ENCODE measurements at places on chromosomes 16 and 17. TPM values are rescaled to one million over a fixed set of nuclear protein-coding genes. Genes with fewer than 3 reads are reported as not detected.

DNA sequence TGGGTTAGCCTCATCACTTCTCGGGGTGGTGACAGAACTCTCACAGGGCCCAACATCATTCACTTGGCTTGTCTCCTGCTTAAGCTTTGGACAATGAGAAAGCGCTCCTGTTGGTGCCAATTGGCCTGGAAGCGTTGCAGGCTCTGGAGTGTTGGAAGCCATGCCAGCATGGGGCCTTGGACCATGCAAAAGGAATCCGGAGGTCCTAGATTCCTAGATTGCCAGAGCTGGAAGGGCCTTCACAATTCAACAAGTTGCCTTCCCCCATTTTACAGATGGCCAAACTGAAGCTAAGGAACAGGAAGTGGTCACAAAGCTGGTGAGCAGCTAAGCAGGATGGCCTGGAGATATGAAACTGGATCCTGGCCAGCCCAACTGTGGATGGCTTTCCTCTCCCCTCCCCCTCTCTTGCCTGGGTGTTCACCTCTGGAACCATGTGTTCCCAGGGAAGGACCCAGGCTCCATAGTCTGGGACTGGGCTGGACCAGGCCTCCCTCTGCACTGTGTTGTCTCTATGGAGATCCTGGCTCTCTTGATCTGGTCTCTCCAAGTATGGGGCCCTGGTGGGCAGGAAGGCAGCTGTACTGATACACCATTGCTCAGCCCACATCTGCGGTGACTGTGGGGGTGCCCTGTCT, 6.0 kb upstream of the IGFBP4 start:
- DNase-seq = peak; percentile 37
- H3K27me3 ChIP-seq = no peaks in the 10 kb centered on the region
- no peaks in the 10 kb centered on the region for H3K36me3 ChIP-seq
- H3K4me1 ChIP-seq = no peaks in the 10 kb centered on the region

DNA sequence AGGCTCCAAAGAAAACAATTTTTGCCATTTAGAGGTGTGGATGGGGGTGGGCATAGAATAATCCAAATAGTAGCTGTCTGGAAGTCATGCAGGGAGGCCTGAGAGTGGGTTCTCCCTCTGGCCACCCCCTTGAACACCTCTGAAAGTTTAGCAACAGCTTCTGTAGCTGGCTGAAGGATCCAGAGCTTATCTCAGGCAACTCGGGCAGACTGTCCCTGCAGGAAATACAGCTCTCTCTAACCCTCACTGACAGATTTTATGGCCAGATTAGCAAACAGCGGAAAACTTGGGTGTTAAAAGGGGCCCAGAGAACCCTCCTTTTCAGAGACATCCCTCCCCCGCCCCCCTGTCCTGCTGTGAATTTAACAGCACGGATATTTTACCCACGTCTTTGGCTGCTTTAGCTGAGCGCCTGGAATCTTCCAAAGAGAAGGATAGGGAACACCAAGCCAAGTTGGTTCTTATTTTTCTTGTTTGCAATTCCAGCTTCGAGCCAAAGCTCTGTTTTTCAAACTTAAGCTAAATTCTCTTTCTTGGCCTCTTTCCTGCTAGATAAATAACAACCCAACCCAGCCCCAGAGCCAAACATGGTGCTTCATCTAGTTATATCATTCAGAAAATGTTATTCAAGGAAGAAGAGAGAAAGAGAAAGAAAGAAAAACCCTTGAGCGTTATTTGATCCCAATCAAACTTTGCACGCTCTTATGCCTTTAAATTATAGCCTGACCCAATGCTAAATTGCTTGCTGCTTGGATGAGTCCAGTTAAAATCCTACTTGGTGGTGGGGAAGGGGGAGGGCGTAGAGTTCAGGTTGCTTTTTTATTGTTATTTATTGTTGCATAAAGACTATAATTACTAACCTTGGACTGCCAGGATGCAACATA, 2.3 kb upstream of the HOXB2 start:
- H3K4me3 ChIP-seq = no peak overlapping the region
- no peaks in the 10 kb centered on the region for H3K4me1 ChIP-seq
- no peaks in the 10 kb centered on the region for H3K27me3 ChIP-seq
- no peak for DNase-seq
- H3K27ac ChIP-seq = peak overlapping the region; percentile 36
- H3K36me3 ChIP-seq = no peaks in the 10 kb centered on the region

GRCh38 chr17:9183306-9183705, 162.0 kb downstream of the NTN1 start:
- H3K4me1 ChIP-seq = no peaks in the 10 kb centered on the region
- H3K27me3 ChIP-seq = no peaks in the 10 kb centered on the region
- no peak overlapping the region for H3K27ac ChIP-seq
- no peak overlapping the region for H3K4me3 ChIP-seq

- no peaks in the 10 kb centered on the region for H3K36me3 ChIP-seq
- DNase-seq = peak; percentile 79
- no peaks in the 10 kb centered on the region for H3K27me3 ChIP-seq
- H3K4me3 ChIP-seq = no peak overlapping the region
- H3K4me1 ChIP-seq = no peaks in the 10 kb centered on the region
These were observed 49.3 kb upstream of the WSB1 start for GRCh38 chr17:27244491-27245223.

GRCh38 chr16:54421220-54421619, 134.6 kb upstream of the IRX3 start:
- H3K36me3 ChIP-seq = no peaks in the 10 kb centered on the region
- no peak for DNase-seq
- no peaks in the 10 kb centered on the region for H3K4me1 ChIP-seq
- H3K27me3 ChIP-seq = no peaks in the 10 kb centered on the region
- no peak overlapping the region for H3K27ac ChIP-seq

- H3K27ac ChIP-seq = no peak overlapping the region
- no peak for DNase-seq
- no peaks in the 10 kb centered on the region for H3K27me3 ChIP-seq
- H3K4me3 ChIP-seq = no peak overlapping the region
- no peaks in the 10 kb centered on the region for H3K4me1 ChIP-seq
These were observed 84.5 kb downstream of the SEC14L1 start for GRCh38 chr17:77225265-77225664.

- H3K36me3 ChIP-seq = no peaks in the 10 kb centered on the region
- no peak overlapping the region for H3K27ac ChIP-seq
- no peak overlapping the region for H3K4me3 ChIP-seq
- no peaks in the 10 kb centered on the region for H3K4me1 ChIP-seq
- no peaks in the 10 kb centered on the region for H3K27me3 ChIP-seq
These were observed 111.9 kb downstream of the CCDC182 start for GRCh38 chr17:57633236-57633635.

GRCh38 chr17:54906683-54907082, 6.0 kb downstream of the TOM1L1 start:
- H3K27ac ChIP-seq = no peak overlapping the region
- H3K4me3 ChIP-seq = no peak overlapping the region
- no peaks in the 10 kb centered on the region for H3K27me3 ChIP-seq
- no peak for DNase-seq
- no peaks in the 10 kb centered on the region for H3K4me1 ChIP-seq
- peaks cover 4% of the 10 kb centered on the region for H3K36me3 ChIP-seq

GRCh38 chr17:55859301-55859795, 108.5 kb downstream of the PCTP start:
- DNase-seq = no peak
- no peak overlapping the region for H3K27ac ChIP-seq
- no peaks in the 10 kb centered on the region for H3K27me3 ChIP-seq
- H3K4me3 ChIP-seq = no peak overlapping the region
- no peaks in the 10 kb centered on the region for H3K4me1 ChIP-seq

DNA sequence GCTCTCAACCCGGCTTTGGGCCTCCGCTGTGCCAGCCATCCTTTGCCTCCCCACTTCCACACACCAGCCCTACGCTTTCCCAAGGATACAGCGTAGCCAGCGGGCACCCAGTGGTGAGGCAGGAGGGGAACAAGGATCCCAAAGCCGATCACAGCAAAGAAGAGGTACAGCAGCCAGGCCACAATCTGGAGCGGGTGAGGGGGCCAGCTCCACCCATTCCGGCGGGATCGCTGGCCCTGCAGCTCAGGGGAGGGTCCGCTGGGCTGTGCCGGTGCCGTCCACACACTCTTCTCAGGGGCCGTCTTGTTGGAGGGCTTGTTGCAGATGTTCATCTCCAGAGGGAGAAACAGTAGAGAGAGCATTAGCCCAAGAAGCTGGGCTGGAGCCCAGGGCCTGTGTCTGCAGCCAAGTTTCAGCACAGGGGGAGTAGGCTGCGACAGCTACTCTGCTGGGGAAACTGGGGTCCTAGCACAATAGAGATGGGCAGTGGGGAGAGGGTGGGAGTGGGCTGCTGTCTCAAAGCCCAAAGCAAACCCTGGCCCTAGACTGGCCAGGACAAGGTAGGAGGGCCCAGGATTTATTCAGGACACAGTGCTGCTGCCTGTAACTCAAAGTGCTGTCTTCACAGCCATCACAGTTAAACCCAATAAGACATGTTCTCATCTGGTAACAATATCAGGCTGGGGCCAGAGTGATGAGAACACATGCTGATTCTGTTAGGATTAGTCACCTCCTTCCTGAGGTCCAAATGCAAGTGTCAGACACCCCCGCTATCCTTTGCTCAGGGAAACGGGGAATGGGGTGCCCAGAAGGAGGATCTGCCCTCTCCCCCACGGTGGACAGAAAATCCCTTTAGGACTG, 9.9 kb downstream of the ZDHHC1 start:
- H3K4me1 ChIP-seq = no peaks in the 10 kb centered on the region
- H3K4me3 ChIP-seq = no peak overlapping the region
- no peak for DNase-seq
- no peaks in the 10 kb centered on the region for H3K36me3 ChIP-seq
- H3K27me3 ChIP-seq = no peaks in the 10 kb centered on the region

DNA sequence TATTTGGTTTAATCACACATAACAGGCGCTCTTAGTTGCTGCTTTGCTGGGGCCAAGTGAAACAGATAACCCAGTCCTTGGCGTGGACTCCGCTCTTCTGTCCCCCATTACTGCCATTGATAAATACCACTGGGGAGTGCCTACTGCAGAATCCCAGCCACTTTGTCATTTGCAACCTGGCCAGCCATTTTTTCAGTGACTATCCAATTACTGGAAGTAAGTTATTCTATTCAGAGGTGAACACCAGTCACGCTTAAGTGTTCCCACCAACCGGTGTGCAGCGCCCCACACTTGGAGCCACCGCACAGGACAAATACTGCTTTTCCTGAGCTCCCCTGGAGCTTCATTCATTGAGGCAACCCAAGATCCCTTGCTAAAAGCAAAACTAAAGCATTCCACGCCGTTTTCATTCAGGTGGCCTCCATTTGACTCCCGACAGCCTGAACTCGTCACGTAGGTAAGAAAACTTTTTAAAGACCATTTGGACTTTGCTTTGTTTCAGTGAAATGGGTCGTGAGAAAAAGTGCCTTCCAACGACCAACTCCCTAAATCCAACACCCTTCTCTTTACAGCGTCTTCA, 1.8 kb downstream of the USP7 start:
- no peak for DNase-seq
- H3K4me3 ChIP-seq = peak overlapping the region; percentile 100
- H3K27ac ChIP-seq = no peak overlapping the region
- H3K36me3 ChIP-seq = no peaks in the 10 kb centered on the region
- no peaks in the 10 kb centered on the region for H3K27me3 ChIP-seq

DNA sequence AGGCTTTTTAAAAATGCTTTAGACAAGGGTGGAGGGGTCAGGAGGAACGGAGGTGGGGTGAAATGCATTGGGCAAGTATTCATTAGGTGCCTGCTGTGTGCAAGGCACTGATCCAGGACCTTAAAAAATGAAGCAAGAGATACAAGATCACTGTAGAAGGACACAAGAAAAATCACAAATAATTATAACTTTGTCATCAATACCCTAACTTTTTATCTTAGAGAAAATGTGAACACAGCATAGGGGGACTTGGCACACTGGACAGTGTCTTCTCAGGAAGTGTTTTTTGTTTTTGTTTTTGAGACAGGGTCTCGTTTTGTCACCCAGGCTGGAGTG, 7.0 kb downstream of the EPOP start:
- no peaks in the 10 kb centered on the region for H3K4me1 ChIP-seq
- no peak for DNase-seq
- no peaks in the 10 kb centered on the region for H3K27me3 ChIP-seq
- no peaks in the 10 kb centered on the region for H3K36me3 ChIP-seq

DNA sequence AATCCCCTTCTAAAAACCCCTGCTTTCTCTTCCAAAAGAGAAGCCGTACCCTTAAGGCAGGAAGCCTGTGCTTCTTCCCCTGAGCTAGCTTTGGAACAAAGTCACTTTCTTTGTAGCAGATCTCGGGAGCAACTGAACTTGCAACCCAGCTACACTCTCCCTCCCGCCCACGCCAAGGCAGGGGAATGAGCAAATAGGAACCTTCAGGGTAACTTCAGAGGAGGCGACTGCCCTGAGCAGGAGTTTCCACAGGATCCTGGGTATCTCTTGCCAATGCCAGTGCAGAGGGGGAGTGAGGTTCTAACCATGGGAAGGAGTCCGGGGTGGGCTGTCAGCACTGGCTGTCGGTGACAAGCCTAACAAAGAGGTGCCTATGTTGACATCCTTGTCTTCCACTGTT, 5.9 kb upstream of the PIRT start:
- no peak overlapping the region for H3K4me3 ChIP-seq
- H3K27ac ChIP-seq = no peak overlapping the region
- no peak for DNase-seq
- H3K27me3 ChIP-seq = no peaks in the 10 kb centered on the region
- no peaks in the 10 kb centered on the region for H3K36me3 ChIP-seq

GRCh38 chr16:2528161-2529060, 2.8 kb downstream of the CEMP1 start:
- H3K4me3 ChIP-seq = no peak overlapping the region
- no peaks in the 10 kb centered on the region for H3K4me1 ChIP-seq
- DNase-seq = no peak
- no peak overlapping the region for H3K27ac ChIP-seq

DNA sequence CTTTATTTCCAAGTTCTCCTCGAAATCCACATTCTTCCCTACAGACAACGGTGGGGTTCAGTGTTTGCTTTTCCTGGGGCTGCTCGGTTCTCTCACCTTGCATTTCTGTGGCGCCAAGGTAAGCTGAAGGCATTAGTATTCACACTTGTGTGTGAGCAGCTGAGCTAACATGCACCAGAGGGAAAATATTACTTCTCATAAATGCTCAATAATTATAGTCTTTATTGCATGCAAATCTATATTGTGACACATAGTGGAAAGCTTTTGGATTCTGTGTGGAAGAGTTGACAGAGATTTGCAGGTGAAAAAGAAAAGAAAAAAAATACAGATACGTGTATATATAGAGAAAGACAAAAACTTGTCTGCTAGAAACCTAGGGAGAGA, 411.8 kb downstream of the MAF start:
- H3K36me3 ChIP-seq = no peaks in the 10 kb centered on the region
- no peaks in the 10 kb centered on the region for H3K27me3 ChIP-seq
- DNase-seq = no peak
- H3K4me1 ChIP-seq = no peaks in the 10 kb centered on the region

RNF157 gene
- total RNA-seq = 2.0 TPM

OSGIN1 gene
- 13.6 TPM for total RNA-seq

NPIPB6 gene
- total RNA-seq = 3.3 TPM

KRTAP4-1 gene
- total RNA-seq = not detected

C1QTNF8 gene
- 1.4 TPM for total RNA-seq

OR4D1 gene
- not detected for total RNA-seq

NUDT16L1 gene
- 16.2 TPM for total RNA-seq

CCL7 gene
- total RNA-seq = not detected

OVCA2 gene
- 14.2 TPM for total RNA-seq

SPHK1 gene
- total RNA-seq = 24.5 TPM
